ENCODE measurements at places on chromosomes 1 and 21.

DNA sequence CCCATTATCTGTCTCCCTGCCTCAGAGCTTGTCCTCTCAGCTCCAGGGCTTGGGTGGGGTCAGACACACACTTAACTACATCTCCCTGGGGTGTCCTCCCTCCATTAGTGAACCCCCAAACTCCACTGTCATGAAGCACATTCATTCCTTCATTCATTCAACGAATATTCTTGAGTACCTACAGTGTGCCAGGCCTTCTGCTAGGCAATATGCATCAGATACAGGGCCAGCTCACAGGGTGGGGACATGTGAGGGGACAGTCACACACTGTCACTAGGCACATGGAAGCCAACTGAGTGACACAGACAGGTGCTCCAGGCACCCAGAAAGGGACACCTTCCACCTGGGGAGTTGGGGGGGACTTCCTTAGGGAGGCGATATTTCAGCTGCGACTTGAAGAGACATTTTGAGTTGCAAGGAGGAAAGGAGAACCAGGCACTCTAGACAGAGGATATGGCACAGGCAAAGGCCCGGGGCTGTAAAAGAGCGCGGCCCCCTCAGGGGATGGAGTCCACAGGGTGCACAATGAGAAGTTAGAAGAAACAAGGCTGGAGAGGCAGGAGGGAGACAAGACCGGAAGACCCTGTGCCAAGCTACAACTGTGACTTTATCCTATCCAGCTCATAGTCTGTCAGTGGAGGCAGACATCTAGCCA lies 8.7 kb upstream of the S100A8 start:
- no peak for DNase-seq

- no peak for DNase-seq
Observed at GRCh38 chr1:156559797-156560385, 12.5 kb downstream of the IQGAP3 start.

DNA sequence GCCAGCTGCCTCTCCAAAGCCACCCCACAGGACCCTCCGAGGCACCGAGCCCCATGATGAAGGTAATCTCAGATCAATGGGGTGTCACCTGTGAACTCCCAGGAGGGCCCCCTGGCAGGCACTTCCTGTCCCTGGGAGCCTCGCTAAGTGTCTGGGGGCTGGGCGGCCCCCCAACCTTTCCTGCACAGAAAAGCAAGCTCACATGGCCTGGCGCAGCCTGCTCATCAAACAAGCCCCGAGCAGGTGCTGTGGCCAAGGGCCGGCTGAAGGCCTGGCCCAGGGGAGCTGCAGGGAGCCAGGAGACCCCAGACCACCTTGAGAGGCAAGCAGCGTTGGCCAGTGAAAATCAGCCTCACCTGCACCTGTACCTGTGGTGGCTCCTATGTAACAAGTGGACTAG lies 2.9 kb downstream of the RIPK4 start:
- no peak for DNase-seq

GRCh38 chr1:44511769-44512168 lies 106.7 kb downstream of the RNF220 start:
- no peak for DNase-seq

GRCh38 chr1:4308806-4309205 lies 345.6 kb upstream of the AJAP1 start:
- no peak for DNase-seq

GRCh38 chr1:90154711-90155110 lies 159.8 kb downstream of the ZNF326 start:
- no peak for DNase-seq

- no peak for DNase-seq
Observed at GRCh38 chr1:227796359-227796915, 19.0 kb upstream of the PRSS38 start.
